ENCODE measurements at places on chromosomes 3 and 15.

GRCh38 chr15:94127006-94127405 is 104.4 kb upstream of the MCTP2 start:
- DNase-seq, result no peak

- no peak for DNase-seq
Measured at GRCh38 chr15:51450001-51450400, 108.5 kb downstream of the GLDN start.

DNA sequence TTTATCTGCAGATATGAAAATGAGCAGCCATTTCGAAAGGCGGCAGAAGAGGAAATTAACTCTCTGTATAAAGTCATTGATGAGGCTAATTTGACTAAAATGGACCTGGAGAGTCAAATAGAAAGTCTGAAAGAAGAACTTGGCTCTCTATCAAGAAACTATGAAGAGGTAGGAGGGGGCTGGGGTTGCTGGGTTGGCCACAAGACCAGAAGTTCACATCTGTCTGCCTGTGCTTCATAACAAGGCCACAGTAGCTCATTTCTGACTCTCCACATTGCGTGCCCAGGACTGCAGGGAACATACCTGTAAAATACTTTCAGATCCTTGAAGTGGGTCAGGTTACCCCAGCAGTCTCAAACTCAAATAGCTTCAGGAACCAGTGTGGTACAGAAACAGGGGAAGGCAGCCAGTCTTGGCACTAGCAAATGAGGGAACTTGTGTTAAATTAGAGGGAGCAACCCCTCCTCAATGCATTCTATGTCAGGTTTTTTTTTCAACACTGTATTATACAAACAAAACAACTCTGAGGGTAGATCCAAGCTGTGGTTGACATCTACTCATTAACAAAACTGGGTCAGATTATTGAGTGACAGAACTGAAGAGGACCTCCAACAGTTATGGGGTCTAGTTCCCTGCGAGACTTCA is 48.7 kb downstream of the BFSP2 start:
- peak; percentile 34 for DNase-seq

DNA sequence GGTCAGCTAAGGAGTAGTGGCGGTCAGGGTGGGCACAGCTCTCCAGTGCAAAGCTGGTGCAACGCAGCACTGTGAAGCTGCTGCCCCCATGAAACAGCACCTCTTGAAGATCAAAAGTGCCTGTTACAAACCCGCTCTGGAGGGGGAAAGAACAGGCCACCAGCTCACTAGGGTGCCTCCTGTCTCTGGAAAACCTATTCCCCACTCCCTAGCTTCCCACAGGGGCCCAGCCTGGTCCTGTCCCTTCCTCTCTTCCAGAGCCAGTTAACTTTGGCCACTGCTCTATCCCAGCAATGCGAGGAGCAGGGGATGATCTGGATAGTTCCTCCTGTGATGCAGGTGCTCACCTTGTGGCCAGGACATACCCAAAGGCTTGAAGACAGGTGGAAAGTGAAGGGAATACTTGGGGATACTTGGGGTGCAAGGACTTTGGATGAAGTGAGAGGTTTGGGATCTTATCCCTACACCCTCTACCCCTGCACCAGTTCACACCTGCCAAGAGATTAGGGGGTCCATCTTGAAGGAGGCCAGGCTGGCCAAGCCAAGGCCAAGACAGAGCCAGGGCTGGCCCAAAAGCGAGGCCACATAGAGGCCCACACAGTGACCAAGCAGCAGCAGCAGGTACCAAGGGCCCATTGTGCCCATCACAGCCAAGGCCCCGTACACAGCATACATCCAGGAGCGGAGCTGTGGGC is 4.2 kb downstream of the HHATL start:
- DNase-seq, result no peak

DNA sequence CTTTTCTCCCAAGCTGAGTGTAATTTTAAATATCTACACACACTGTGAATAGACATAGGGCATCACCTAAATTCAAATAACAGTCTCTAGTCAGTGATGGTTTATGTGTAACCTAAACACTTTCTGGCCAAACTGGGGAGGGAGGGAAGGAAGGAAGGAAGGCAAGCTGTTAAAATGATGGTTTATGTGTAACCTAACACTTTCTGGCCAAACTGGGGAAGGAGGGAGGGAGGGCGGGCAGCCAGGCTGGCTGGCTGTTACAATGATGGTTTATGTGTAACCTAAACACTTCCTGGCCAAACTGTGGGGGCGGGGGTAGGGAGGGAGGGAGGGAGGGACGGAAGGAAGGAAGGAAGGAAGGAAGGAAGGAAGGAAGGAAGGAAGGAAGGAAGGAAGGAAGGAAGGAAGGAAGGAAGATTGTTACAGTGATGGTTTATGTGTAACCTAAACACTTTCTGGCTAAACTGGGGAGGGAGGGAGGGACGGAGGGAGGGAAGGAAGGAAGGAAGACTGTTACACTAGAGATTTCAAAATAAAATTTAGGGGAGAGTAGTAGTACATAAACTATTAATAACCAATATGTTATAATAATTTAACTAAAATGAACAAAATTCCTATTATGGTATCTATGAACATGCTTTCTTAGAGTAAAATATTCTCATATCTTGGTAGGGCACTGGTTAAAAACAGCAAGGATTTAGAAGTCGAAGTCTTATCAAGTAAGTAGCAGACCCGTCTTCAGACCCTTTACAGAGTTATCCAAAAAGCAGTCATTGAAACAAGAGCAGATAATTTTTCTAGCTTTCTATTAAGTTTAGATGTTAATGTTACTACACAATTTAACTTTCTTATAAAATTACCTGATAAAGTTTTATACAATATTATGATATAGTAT is 148.1 kb downstream of the LMLN start:
- DNase-seq, result no peak

- no peak for DNase-seq
Measured at GRCh38 chr3:7340795-7341194, 479.9 kb downstream of the GRM7 start.

DNA sequence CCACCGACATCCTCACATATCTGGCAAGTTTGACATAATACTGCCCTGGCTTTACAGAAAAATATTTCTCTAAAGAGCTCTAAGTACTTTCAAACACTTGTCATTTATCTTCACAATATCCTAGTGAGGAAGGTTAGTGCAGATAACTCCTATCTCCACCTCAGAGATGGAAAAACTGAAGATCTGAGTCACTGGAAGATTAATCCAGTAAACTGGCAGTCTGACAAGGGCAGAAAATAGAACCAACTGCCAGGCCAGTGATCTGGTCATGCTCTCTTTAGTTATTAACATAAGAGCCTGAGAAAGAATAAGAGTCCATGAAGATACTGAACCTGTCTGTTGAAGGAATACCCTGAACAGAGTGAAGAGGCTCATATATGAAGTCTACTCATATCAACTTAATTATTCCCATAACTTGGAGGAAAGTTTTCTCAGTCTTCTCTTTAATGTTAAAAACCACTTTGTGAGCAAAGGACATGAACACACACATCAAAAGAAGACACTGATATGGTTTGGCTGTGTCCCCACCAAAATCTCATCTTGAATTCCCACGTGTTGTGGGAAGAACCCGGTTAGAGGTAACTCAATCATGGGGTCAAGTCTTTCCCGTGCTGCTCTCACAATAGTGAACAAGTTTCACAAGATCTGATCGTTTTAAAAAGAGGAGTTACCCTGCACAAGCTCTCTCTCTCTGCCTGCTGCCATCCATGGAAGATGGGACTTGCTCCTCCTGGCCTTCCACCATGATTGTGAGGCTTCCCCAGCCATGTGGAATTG is 61.4 kb downstream of the GOLIM4 start:
- no peak for DNase-seq

- DNase-seq, result no peak
Measured at GRCh38 chr3:31817411-31817966, 163.6 kb downstream of the OSBPL10 start.

DNA sequence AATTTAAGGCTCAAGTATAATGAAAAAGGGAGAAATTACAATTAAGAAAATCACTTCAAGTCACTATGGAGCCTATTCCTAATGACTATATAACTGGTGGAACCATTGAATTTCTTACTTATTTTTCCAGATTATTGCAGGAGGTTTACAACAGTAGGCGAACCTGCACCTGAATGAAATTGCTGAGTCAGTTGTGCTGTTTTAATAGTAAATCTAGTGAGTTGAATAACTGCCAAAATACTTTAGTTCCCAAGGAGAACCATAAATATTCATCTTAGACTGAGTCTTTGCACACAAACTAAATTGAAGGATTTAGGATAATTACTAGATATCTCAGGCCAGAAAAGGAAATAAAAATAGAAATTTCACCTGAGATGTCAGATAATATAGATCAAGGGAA is 1052.8 kb downstream of the NAALADL2 start:
- DNase-seq, result no peak

DNA sequence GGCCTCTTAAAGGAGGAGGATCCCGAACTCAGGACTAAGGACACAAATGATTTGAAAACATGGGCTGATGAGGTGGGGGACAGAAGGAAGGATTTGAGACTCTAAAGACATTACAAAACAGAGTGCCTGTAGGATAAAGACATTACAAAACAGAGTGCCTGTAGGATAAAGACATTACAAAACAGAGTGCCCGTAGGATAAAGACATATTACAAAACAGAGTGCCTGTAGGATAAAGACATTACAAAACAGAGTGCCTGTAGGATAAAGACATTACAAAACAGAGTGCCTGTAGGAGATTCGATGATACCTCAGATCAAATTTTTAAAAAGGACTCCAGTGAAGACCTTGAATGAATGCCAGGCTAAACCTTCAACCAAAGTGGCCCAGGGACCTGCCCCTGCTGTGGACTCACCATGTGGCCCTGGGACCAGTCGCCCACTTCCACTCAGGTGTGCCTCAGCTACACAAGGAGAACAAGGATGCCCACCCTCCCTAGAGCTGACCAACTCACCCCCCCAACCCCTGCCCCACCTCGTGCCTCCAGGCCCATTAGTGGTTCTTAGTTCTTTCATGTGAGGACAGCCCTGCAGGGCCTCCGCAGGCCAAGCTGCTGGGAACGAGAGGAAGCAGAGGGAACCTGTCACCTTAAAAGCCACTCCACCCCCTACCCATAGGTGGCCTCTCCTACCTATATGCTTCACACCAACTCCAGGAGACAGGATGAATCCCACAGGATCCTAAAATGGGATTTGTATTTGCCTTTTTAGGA is 59.8 kb downstream of the SH3BP5 start:
- no peak for DNase-seq

DNA sequence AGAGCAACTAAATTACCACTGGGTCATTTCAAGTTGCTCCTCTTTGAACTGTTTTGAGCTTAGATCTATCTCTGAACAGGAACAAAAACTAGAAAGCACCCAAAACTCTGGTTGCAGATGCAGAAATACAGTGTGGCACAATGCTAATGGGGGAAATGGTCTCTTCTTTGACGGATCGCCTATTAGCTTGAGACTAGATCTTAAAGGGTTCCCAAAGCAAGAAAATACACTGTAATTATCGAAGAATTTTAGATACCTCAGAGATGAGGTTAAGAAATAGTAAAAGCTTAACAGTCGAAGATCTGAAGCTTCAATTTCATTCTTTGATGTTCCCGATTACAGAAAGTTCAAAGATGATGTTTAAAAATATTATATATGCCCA is 818 bp downstream of the PPP1R2 start:
- no peak for DNase-seq

All from stimulated activated CD4-positive, alpha-beta T cell treated with anti-CD3 and anti-CD28 coated beads, Interleukin-4, amount 100 ng/mL, for 1 hour (primary cell).